ENCODE measurements at places on chromosomes 4 and X.

DNA sequence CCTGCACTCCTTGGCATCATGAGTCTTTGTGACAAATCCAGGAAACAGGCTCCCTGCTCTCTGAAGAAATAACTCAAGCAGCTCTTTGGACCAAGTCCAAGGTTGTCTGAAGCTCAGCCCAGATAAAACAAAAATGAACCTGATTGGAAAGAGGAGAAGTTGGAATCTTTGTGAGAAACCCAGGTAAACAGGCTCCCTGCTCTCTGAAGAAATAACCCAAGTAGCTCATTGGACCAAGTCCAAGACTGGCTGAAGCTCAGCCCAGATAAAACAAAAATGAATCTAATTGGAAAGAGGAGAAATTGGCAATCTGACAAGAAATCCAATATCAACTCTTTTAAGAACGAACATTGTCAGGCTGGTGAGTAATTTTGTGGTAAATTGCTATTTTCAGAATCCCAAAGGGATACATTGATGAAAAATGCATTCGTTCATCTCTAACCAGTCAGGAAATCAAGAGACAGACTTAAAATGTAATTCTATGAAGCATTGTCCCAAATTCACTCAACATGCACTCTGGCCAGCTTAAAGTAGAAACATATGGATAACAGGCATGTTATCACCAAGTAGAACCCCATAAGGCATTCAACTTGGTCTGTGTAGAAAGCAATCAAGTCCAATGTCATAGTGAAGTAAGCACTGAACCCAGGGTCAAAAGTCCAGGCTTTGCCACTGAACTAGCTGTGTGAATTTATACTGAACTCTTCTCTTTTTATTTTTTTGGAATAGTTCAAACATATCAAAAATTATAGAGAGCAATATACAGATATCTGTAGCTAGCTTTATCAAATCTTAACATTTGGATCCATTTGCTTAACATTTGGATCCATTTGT lies 16.8 kb upstream of the NFXL1 start:
- ATAC-seq = no peak

GRCh38 chr4:27685091-27685490 lies 824.5 kb downstream of the STIM2 start:
- no peak for ATAC-seq

- peak; percentile 60 for ATAC-seq
Observed at GRCh38 chr4:113998079-113998478, 18.6 kb upstream of the ARSJ start.

DNA sequence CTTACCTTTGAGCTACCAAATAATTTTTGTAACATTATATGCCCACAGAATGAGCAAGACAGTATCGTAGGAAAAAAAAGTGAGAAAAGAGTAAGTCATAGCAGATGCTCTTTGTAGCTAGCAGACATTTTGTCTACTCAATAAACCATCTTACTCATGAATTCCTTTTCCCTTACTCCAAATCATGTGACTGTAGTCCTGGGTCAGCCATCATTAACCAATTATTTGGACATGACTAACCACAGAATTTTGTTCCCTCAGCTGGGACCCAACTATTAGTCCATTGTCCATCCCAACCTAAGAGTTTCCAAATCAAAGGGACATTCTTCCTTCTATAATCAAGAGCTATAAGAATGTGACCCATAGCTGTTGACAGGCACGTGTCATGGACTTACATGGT lies 11.4 kb downstream of the UBE2D3 start:
- ATAC-seq = no peak

DNA sequence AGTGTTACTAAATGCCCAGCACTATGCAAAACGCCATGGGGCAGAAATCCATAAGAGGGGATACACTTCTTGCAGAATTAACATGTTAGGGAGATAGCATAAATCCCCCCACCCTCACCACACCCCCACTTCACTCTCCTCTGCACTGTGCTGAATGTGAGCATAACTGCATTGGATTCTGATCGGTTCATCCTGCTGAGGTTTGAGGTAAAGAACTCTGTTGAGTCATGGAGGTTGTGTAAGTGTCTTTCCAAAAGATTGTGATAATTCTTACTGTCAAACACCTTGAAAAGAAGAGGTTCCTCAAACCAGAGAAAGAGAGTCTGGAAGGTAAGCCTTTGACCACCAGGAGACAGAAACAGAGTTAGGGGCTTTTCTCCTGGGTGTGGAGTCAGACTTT lies 43.6 kb downstream of the RBM47 start:
- no peak for ATAC-seq

GRCh38 chr4:97300561-97300960 lies 842.7 kb downstream of the STPG2 start:
- no peak for ATAC-seq

- no peak for ATAC-seq
Observed at GRCh38 chr4:84263415-84263814, 235.7 kb downstream of the NKX6-1 start.

- ATAC-seq = no peak
Observed at GRCh38 chr4:169260217-169260866, 10.4 kb downstream of the SH3RF1 start.

GRCh38 chr4:683982-684622 lies 4.8 kb downstream of the SLC49A3 start:
- ATAC-seq = peak; percentile 50

DNA sequence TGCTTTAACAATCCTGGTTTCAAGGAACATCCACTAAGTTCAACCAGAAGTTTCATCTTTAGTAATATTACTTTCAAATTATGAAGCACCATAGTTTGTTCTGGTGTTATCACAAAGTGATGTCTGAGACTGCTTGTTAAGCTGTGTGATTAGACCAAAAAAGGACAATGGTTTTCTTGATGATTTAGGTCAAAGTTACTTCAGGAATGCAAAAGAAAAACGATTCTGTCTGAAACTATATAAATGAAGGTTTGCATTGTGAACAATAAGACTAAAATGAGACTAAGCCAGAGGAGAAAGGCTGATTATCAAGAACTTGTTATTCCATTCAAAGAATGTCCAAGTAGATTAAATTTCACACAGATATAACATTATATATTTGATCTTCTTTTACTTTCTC lies 122.4 kb upstream of the ETNPPL start:
- ATAC-seq = no peak

- ATAC-seq = no peak
Observed at GRCh38 chr4:112546476-112546875, 30.5 kb upstream of the NEUROG2 start.

DNA sequence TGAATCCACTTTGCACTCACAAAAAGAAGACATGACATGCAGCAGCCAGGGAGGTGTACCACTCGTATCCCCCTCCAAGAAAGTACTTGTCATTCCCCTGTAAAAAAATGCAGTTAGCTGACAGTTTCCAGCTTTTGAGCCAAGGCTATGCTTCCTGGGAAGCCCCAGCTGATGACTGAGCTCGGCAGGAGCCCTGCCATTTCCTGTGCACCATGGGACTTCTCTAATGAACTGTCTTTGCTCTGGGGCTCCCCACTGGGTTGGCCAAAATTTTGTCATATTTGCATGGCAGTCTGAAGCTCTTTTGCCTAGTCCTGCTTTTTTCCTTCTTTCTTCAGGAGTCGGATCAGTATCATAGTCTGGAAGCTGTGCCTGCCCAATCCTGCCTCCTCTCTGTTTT lies 104.5 kb upstream of the MAOA start:
- ATAC-seq = no peak

DNA sequence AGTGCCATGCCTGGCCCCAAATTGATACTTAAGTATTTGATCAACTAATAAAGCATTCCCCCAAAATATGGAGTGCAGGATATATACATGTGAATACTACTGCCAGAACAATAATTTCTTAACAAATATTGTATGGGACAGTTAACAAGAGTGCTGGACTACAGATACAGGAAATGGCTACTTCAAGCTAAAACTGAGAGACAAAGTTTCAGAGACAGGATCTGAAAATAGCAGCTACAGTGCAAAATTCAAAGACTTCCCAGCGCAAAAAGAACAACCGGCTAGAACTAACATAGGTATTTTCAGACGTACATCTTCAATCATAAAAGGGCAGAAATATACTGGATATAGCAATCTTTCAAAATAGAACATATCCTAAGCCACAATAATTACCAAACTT lies 6.3 kb downstream of the ATRX start:
- no peak for ATAC-seq

DNA sequence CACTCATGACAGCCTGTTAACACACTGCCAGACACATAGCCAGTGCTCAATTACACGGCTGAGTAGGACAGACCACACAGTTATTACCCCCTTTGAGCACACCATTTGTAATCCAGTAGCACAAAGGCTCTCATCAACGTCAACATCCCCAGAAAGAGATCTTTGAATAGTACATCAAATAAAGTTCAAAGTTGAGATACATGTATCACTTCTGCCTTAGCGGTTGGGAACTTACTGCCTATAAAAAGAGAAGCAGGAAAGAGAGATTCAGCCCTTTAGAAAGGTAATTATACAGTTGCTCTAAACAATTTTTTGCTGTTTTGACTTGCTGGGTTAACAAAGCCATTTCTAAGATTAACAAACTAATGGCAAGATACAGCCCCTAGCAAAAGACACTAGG lies 16.2 kb downstream of the ANXA5 start:
- no peak for ATAC-seq

- no peak for ATAC-seq
Observed at GRCh38 chrX:121036137-121036536, 11.3 kb upstream of the GLUD2 start.

GRCh38 chr4:189206953-189207352 lies 733.7 kb upstream of the FRG1 start:
- no peak for ATAC-seq

DNA sequence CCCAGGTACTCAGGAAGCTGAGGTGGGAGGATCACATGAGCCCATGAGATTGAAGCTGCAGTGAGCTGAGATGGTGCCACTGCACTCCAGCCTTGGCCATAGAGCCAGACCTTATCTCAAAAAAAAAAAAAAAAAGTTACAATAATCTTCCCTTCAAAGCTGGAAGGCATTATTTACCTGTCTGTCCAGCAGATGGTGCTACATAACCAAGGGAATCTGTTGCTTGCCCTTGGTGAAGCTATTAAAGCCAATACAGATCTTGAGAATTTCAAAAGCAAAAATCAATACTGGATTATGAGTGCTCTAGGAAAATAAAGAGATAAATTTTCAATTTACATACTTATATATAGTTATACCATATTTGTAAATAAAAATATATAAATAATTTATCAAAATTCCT lies 25.9 kb downstream of the PKD2 start:
- peak; percentile 57 for ATAC-seq

DNA sequence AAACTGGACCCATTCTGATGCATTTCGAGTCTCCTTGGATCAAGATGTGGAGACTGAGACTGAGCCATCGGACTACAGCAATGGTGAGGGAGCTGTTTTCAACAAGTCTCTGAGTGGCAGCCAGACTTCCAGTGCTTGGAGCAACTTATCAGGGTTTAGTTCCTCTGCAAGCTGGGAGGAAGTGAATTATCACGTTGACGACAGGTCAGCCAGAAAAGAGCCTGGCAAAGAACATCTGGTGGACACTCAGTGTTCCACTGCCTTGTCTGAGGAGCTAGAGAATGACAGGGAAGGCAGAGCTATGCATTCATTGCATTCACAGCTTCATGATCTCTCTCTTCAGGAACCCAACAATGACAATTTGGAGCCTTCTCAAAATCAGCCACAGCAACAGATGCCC lies 84.8 kb downstream of the NEUROG2 start:
- ATAC-seq = no peak

- no peak for ATAC-seq
Observed at GRCh38 chrX:19361701-19362100, 18.0 kb downstream of the PDHA1 start.

- no peak for ATAC-seq
Observed at GRCh38 chr4:111676533-111676932, 468.7 kb upstream of the FAM241A start.

GRCh38 chrX:140744085-140744484 lies 34.5 kb downstream of the LINC00632 start:
- ATAC-seq = no peak

GRCh38 chrX:148507418-148507817 lies 7.0 kb downstream of the AFF2 start:
- peak; percentile 50 for ATAC-seq

DNA sequence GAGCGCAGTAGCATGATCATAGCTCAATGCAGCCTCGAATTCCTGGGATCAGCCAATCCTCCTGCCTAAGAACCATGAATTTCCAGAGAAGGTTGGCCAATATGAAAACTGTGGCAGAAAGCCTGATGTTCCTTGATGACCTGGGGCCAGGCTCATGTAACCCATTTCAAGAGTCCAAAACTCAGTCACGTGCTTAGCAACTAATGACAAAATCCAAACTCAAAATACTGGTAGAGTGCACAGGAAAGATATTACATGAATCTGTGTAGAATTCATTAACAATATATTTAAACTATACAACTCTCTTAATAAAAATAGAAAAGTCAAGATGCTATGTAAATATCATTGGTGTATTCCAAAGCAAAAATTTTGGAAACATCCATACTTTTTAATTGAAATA lies 265.7 kb upstream of the NDST3 start:
- no peak for ATAC-seq

GRCh38 chr4:73596001-73596400 lies 24.2 kb downstream of the RASSF6 start:
- ATAC-seq = no peak

DNA sequence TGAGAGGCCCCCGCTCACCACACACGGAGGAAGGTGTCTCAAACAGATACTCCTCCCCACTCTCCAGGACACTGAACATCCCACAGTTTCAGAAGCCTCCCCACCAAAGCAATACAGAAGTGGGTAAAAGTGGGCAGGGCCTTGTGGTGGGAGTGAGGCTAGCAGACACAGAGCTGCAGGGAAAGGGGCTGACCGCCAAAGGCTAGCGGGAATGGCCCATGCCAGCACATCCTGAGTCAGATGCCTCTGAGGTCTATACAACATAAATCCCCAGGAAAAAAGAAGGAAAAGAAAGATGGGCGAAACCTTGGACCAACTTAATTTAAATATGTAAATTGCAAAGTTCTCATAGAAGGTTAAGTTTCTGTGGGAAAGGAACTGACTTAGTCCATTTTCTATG lies 21.9 kb upstream of the ARHGAP10 start:
- no peak for ATAC-seq

DNA sequence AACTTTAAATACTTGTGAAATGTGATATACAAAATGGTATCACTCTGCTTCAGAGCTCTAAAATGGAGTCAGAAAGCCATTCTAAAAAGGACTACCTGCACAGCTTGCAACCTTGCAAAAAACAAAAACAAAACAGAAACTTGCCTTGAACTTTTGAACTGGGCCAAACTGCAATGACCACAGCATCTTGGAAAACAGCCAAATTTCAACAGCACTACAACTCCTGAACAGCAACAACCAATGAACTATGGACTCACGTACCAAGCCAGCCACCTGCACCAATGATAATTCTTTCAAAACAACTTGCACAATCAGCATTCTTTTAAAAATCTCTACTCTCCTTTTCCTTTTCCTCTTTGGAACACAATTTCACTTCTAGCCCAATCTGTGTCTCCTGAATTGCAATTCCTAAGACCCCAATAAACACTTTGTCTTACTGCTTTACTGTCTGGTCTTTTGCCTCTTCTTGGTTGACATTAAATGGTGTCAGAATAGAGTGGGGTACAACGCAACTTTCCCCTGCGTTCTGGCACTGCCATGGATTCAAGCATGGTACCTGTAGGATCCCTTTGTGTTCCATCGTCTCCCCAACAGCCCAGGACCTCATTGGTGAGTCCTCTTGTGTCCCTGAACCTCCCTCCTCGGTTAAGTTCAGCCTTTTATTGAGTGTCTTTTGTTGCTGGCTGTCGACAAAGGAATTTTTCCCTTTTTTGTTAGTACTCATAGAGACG lies 35.7 kb upstream of the FMR1 start:
- no peak for ATAC-seq

- no peak for ATAC-seq
Observed at GRCh38 chr4:98446499-98447375, 185.6 kb downstream of the RAP1GDS1 start.
